ENCODE measurements at places on chromosomes 11 and 22.
A peak's percentile ranks its signal among the peaks of the same experiment; 100 is the strongest.

GRCh38 chr11:10716543-10717259 is 23.1 kb upstream of the IRAG1 start:
- DNase-seq: no peak

DNA sequence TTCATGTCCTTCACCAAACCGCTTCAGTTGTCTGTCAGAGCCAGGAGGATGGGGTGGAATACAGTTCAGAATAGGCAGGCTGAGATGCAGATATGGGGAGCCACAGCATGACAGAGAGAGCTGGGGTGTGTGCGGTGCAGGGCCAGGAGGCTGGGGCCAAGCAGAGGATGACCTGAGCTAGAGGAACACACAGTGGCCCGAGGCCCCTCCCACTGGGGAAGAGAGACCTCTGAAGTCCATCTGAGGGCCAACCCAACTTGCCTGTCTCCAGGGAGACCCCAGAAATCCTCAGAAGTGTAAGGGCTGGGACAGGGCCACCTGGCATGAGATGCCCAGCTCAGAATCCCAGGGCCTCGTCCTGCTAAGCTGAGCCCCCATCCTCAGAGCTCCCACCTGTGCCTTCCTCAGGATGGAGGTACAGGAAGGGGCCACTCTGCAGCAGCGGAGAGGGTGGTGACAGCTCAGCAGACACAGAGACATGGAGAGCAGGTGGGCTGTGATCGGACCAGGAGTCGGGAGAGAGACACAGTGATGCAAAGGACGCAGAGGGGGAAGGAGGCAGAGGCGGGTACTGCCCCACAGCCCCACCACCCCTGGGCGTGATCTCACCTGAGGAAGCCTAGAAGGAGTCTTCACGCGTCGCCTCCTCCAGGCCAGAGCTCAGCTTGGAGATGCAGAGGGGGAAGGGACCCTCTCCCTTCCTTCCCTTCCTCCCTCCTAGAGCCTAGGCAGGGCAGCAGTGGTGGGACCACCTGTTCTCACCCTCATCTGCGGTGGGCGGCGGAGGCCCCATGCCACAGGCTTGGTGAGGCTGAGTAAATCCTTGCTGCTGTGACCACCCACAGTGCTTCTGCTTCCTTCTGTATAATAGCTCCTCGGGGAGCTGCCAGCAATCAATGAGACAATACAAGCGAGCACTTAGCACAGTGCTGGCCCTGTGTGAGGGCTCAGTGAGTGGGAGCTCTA is 9.1 kb upstream of the TUB start:
- no peak for DNase-seq

DNA sequence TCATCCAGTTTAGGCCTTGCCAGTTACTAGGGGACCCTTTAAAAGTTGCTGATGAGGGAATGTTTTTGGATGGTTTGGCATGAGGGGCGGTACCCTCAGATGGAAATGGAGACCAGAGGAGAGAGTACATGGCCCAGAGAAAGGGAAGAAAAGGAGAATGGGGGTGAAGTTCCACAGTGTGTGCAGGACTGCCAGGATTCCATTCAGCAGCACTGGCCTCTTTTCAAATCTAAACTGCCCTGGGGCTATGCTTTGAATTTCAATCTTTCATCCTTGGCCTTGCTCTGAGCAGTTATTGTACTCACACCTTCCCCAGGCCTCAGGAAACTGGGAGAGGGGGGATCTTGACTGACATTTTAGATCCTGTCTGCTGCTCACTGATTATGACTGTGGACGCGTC is 3.0 kb downstream of the SLC3A2 start:
- no peak for DNase-seq

GRCh38 chr11:562046-562645 is 1.4 kb downstream of the RASSF7 start:
- DNase-seq: no peak

DNA sequence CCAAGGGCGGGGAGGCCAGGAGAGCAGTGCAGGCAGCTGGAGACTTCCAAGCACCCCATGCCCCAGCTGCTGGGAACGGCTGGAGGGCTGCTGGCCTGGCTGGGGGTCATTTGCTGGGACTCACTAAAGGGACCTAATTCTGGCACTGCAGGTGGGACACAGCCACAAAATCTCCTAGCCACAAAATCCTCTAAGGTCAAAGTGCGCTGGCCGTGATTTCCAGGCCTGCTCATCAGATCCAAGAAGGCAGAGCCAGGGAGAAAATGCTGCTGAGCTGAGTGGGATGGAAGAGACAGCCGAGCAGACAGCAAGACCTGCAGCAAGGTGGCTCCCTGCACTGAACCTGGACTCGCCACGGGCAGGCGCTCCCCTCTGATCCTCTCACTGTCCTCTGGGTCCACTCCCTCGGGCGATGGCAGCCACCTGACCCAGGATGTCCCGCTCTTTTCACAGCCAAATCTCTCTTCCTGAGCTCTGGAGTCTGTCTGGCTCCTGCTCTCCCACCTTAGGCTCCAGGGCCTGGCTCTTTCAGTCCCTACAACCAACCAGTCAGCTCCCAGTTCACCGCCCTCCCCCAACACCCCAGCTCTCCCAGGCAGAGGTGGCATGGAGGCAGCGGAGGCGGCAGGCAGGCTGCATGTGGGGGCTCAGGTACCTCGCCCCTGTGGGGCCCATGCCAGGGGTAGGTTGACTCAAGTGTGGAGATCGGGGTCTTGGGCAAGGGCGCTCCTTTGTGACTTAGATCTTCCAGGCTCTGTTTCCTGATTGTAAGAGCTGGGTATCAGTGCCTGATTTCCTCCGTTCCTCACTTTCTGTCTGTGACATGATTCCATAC is 14.5 kb downstream of the OVOL1 start:
- no peak for DNase-seq

- DNase-seq: no peak
These were observed 21.5 kb downstream of the GALNT18 start for GRCh38 chr11:11600288-11600687.

- DNase-seq: no peak
These were observed 2.7 kb downstream of the P2RY6 start for GRCh38 chr11:73274722-73275380.

DNA sequence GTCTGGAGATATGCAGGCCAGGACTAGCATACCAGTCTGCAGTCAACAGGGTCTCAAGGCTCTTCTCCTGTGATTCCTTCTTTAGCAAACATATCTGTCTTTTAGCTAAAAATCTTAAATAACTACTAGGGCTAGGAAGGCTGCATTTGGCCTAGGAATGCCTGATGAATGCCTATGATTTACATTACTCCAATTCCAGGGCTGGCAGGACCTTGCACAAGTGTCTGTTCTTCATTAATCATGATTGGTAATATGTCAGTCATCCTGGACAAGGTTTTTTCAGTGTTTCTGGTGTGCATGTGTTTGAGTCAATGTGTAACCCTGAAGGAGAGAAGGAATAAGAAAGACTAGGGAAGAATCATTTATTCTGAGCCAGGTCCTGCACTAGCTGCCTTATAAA is 280.5 kb upstream of the NARS2 start:
- DNase-seq: no peak

- DNase-seq: no peak
These were observed 182.0 kb upstream of the MTMR2 start for GRCh38 chr11:96105944-96106343.

GRCh38 chr22:20183823-20184222 is 33.0 kb upstream of the CCDC188 start:
- DNase-seq: no peak

- no peak for DNase-seq
These were observed 59.5 kb downstream of the CDKN1C start for GRCh38 chr11:2825889-2826678.

DNA sequence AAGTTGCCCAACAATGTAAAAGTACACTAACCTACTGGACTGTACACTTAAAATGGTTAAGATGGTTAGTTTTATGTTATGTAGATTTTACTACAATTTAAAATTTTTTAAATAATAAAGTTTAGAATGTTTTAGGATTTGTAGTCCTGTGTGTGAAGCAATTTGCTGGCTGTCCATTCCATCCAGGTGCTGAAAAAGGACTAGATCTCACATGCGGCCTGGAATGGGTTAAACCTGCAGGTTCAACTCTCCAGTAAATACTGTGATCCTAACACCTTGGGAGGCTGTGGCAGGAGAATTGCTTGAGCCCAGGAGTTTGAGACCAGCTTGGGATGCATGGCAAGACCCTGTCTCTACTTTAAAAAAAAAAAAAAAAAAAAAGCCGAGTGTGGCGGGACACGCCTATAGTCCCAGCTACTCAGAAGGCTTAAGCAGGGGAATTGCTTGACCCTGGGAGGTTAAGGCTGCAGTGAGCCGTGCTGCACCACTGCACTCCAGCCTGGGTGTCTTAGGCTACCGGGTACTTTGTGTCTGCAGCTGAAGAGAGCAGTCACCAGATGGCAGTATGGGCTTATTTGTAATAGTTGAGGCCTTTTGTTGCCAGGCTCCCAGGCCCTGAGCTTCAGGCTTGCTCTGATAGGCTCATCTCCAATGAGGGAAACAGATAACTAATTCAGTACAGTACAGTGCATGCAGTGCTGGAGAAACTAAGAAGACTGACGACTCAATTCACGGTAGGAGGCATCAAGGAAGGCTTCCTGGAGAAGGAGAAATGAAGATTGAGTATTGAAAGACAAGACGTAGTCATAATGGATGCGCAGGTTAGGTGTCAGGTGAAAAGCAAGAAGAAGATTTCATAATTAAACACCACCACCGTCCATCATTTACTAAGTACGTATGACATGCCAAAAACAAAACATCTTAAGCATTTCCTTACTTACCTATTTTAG is 64.7 kb upstream of the ASPHD2 start:
- peak; percentile 75 for DNase-seq

- DNase-seq: no peak
These were observed 13.0 kb downstream of the ABCC8 start for GRCh38 chr11:17463546-17464174.

GRCh38 chr11:123190518-123190917 is 4.5 kb downstream of the CLMP start:
- DNase-seq: no peak

GRCh38 chr22:31647066-31647465 is 14.9 kb downstream of the PISD start:
- DNase-seq: no peak

GRCh38 chr22:47695176-47695575 is 932.7 kb downstream of the TBC1D22A start:
- DNase-seq: peak; percentile 1

DNA sequence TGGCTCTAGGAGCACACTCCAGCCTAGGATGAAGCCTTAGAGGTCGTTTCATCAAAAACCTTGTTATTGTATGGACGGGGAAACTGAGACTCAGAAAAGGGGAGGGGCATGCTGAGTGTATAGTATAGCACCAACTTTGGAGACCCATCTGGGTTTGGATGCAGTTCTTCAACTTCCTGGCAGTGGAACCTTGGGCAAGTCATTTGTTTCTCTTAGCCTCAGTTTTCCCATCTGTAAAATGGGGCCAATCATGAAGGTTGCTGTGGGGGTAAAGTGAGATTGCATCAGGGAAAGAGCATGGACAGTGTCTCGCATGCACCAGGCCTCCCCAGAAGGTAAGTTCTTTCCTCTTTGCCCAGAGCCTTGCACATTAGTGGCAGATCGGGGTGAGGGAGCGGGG is 47.6 kb upstream of the RASD2 start:
- DNase-seq: no peak

- DNase-seq: no peak
These were observed 1183.6 kb downstream of the BRD1 start for GRCh38 chr22:48644108-48644507.

DNA sequence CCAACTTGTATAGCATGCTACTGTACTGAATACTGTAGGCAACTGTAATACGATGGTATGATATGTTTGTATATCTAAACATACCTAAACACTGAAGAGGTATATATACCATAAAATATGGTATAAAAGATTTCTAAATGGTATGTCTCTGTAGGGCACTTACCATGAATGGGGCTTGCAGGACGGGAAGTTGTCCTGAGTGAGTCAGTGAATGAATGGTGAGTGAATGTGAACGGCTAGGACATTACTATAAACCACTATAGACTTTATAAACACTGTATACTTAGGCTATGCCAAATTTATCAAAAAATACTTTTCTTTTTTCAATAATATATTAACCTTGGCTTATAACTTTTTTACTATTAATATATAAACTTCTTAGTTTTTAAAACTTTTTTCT is 66.8 kb downstream of the ZC3H12C start:
- DNase-seq: no peak

GRCh38 chr22:46592390-46592872 is 27.8 kb upstream of the GRAMD4 start:
- peak; percentile 64 for DNase-seq

DNA sequence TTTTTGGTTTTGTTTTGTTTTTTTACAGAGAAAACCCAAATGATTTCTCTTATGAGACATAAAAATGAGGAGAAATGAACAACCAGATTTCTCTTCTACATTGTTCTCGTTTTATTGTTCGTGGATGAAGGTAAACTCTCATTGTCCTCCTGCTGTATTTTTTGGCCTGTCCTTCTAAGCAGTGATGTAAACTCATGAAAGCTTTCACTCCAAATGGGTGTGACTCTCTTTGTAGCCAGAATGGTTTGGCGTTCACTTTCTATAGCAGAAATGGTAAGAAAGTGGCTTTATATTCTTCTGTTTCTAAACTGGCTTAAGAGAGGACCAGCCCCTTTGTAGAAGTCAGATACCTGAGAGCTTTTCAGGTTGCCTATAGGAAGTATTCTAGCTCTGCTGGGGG is 15.5 kb upstream of the BMAL1 start:
- DNase-seq: no peak

GRCh38 chr11:6397156-6397555 is 6.9 kb downstream of the SMPD1 start:
- DNase-seq: no peak

GRCh38 chr22:20247010-20247505 is 21.1 kb downstream of the RTN4R start:
- no peak for DNase-seq

- DNase-seq: no peak
These were observed 22.5 kb upstream of the SMIM35 start for GRCh38 chr11:118109231-118109630.
